Fibroblast of skin of back (primary cell): ENCODE measurements at places on chromosomes 1 and 21.

DNA sequence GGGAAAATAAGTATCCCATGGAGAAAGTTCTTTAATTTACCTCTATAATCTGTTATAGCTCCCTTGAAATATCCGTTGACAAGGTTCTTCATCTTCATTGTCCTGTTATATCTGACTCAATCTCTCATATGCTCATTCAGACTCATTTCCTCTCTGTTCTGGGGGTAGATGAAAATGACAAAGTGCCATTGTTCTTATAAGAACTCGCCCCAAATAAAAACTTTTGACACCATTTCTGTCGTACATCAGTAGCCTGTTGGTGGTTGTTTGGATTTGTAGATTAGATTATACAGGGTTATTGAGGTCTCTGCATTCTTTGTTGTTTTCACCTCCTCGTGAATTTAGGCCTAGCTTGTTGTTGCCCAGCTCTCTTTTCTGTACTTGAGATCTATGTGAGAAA lies 55.2 kb upstream of the IPO9 start:
- no peak for DNase-seq

- DNase-seq: peak; percentile 81
These were observed 38.4 kb upstream of the KCNQ4 start for GRCh38 chr1:40745176-40745575.

- DNase-seq: no peak
These were observed 19.5 kb upstream of the IGSF21 start for GRCh38 chr1:18088077-18088594.

- no peak for DNase-seq
These were observed 6.6 kb upstream of the PRRX1 start for GRCh38 chr1:170657275-170657853.

- DNase-seq: no peak
These were observed 90.0 kb downstream of the STUM start for GRCh38 chr1:226638608-226639007.

- DNase-seq: no peak
These were observed 169.1 kb downstream of the TRIM33 start for GRCh38 chr1:114341856-114342255.

DNA sequence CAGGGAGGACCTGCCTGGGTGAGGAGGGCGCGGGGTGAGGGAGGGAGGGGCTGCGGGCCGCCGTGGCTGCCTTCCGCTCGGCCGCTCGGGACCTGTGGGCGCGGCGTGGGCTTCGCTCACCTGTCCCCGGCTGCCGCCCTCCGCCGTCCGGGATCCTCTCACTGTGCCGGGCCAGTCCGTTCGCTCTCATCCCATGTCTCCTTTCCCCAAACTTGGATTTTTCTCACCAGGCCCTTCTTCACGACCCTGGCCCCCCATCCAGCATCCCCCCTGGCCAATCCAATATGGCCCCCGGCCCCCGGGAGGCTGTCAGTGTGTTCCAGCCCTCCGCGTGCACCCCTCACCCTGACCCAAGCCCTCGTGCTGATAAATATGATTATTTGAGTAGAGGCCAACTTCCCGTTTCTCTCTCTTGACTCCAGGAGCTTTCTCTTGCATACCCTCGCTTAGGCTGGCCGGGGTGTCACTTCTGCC lies 362 bp downstream of the ZBTB48 start:
- no peak for DNase-seq

DNA sequence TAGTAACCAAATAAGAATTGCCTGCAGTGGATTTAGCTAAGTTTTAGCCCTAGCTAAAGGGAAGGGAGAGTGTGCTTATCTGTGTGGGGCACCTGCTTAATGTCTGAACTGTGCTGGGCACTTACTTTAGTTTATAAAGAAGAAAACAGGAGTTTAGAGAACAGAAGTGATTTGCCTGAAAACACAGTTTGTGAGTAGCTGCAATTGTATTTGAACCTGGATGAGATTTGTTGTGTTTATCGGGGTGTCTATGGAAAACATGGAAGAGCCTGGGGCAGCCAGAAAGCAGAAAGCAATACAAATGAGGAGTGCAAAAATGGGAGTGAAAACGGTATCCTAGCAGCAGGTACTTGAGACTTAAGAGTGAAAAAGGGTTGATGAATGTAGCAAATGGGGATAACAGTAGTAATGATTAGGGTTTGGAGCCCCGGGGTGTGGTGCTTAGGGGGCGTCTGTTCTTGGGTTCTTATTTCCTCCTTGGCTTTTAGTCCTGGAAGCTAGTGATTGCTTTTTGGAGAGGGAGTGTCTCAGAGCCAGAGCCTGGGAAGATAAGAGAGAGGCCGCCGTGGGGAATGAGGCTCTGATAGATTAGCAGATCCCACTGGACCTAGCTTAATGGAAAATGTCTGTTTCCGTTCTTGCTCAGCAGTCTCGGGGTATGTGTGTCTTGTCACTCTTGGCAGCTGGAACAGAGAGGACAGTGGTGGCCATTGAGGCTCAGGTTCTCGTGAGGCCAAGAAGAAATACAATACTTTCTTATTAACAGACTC lies 5.6 kb downstream of the PRCC start:
- DNase-seq: no peak
